ENCODE measurements at places on chromosomes 7 and 10. TPM values are rescaled to one million over a fixed set of nuclear protein-coding genes. Genes with fewer than 3 reads are reported as not detected.

CHRM2 gene
- 2.2 TPM for total RNA-seq

FAM53B gene
- 14.6 TPM for total RNA-seq

BAMBI gene
- 0.77 TPM for total RNA-seq

AASS gene
- total RNA-seq, result 31.1 TPM

ODAD2 gene
- 3.5 TPM for total RNA-seq

CALHM1 gene
- not detected for total RNA-seq

All from uterine smooth muscle cell (primary cell).